GM04503 (cell line): ENCODE measurements at places on chromosomes 4 and X.
A peak's percentile ranks its signal among the peaks of the same experiment; 100 is the strongest.

DNA sequence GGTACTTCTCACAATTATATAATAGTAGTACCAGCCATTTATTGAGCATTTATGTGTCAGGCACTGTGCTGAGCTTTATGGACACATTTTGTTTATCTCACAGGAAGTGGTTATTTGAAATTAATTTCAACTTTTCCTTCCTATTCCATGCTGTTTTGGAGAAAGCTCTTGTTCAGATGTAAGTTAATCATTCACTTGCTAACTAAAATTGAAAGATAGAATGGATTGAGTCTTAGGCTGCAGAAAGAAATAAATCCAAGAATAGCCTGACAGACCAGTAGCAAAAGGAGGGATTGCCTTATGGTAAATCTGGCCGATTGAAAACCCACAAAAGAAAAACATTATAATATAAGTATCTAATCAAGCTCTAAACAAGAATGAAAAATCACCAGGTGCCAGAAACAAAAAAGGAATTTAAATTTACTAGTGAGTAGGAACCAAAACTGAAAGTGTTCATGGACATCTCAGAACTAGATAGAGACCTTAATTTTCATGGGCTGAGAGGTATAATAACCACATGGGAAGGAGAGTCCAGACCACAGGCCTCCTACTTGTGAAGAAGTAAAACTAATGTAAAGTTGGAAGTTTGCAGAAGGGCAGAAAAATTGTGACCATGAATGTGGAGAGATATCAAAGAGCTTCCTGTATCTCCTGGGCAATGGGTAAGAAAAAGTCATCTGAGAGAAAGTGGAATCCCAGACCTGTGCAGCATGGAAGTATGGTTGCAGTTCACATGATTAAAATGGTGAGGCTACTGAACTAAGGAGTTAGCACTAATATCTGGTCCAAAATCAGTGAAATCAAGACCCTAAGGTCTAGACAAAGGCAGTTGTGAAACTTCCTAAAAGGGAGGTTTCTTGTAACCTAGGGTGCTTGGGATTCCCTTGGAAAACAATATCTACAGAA, 38.0 kb downstream of the RADX start:
- DNase-seq, result no peak

- peak; percentile 22 for DNase-seq
These were observed 162.4 kb upstream of the GPRIN3 start for GRCh38 chr4:89469930-89470375.

DNA sequence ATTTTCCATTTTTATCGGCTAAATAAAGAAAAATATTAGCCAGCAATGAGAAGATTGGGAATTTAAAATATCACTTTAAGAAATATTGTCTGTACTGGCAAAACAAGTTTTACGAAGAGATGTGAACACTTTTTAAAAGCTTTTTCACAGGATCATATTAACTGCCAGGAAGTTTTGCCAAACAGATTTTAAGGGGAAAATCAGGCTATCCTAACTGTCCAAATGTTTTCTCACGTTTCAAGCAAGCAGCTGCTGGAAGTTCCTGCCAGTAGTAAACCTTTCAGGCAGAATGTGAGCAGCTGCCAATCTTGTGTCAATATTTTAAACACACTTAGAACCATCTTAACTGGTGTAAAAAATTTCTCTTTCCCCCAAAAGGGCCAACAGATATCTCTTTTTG, 101.1 kb downstream of the ADGRL3 start:
- no peak for DNase-seq

DNA sequence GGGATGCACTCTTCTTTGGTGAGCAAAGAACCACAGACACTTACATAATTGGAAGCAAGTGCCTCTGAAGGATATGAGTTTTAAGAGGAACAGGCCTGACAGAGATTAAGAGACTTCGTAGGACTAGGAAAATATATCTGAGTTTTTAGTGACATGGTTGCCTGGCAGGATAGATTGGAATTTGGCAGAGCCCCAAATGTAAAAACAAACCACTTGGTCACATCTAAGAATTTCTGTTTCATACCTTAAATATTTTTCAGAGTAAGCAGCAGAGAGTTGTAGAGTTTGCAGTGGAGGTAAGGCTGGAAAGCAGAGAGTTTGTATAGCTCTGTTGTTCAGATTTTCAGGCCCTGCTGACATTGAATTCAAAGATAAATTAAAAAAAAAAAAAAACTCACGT, 150.1 kb upstream of the MAGEB2 start:
- DNase-seq, result peak; percentile 31

- peak; percentile 28 for DNase-seq
These were observed 290.2 kb downstream of the ZNF674 start for GRCh38 chrX:46255046-46255445.

DNA sequence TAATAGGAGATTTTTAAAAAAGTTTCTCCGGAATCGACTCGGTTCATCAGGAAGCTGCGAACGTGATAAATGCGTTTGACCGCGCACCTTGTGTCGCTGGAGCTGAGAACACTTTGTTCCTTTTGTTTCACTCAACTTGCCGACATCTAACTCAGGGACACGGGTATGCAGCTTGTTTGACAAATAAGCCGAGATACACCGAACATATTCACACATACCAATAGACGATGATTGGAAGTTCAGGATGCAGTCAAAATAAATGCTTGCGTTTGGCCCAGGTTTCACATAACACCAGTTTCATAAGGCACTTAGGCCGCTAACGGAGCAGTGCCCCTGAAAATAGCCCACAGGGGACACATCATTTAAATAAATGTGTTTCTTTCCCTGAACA, 932 bp upstream of the SHISA3 start:
- no peak for DNase-seq

GRCh38 chrX:130176354-130176776, 4.6 kb downstream of the RAB33A start:
- no peak for DNase-seq

DNA sequence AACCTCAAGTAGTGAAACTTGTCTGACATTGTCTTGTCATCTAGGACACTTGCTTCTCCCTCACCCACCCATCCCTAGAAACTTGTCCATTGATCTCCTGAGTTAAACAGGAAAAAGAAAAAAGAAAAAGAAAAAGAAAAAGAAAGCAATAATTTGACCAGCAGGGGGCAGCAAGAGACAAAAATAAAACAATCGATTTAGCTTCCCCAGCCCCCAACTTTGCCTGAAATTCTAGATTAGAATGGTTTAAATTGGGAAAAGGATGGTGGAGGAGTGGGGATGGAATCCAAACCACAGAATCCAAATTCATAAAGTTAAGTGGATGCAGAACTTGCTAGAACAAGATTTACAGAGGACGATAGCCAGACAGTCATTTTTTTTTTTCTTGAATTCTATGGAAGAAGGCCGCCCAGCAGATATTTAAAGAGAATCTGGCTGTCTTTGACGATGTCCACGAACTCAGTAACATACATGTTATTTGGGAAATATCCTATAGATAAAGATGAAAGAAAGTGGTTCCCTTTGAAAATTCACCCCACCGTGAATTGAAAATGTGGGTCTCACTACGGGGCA, 282.9 kb downstream of the USP46 start:
- peak; percentile 12 for DNase-seq

DNA sequence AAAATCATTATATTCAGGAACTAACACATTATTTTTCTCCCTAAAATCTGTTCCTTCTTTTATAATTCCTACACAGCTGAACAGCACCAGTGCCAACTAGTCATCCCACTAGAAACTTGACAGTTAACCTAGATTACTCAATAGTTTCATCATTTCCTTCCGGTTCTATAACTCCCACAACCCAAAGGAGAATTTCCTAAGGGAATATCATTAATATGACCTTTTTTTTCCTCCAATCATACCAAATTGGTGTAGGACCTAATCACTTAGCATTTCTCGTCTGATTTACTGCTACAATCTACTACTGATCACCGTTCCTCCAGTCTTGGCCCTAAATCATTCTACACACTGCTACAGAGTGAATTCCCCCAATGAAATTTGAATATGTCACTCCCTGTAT, 45.9 kb downstream of the WDFY3 start:
- peak; percentile 43 for DNase-seq

DNA sequence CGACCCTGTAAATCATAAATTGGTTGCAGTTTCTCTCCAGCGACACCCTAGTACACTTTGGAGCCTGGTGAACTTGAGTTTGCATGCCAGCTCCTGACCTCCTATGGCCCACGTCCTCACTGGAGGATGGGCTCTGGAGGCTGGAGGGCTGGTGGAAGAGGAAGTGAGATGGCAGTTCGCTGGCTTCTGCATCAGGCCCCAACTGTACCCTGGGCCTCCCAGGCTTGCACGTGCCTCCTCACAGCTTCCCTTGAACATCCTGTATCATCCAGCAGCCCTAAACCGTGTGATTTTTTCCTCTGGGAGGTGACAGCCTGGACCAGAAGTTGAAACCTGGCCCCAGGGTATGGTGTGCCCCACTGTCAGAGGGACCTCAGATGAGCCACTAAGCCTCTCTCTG, 78.5 kb downstream of the HTRA3 start:
- DNase-seq, result no peak

- no peak for DNase-seq
These were observed 70.2 kb downstream of the CXXC4 start for GRCh38 chr4:104424475-104424941.

DNA sequence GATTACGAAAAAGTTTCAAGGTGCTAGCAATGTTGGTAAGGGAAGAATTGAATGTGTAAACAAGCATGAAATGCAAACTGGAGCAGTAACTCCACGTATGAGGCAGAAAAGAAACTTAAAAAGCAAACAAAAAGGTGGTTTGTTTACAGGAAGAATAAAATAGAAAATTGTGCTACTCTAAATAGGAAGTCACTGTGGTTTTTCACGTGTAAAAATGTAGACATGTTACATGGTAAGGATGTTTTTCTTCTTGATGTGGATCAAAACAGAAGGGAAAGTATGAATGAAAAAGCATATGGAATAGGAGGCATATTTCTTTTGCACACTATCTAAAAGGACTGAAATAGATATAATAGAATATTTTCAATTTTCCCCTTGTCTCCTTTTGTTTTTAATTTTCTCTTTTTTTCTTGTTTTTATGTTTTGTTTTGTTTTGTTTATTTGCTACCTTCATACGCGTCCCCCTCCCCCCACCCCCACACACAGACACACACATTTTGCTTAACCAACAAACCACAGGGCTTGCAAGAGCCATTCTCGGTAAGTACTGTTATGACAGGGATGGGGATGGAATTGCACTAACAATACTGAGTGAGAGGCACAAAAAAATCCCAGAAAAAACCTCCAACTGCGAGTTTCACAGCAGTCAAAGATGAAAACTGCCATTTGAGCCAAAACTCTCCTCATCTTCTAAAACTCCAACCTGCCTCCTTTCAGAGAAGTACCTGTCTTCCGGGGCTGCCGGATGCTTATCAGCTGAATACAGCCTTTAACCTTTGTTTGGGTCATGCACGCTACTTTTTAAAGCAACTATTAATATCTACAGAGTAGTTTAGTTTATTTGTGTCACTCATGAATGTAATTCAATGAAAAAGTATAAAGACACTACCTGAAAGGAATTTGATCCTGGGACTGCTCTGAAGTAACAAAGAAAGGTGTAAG, 135.8 kb downstream of the IL15 start:
- DNase-seq, result no peak

- DNase-seq, result no peak
These were observed 532 bp downstream of the ZNF827 start for GRCh38 chr4:145937971-145938611.

DNA sequence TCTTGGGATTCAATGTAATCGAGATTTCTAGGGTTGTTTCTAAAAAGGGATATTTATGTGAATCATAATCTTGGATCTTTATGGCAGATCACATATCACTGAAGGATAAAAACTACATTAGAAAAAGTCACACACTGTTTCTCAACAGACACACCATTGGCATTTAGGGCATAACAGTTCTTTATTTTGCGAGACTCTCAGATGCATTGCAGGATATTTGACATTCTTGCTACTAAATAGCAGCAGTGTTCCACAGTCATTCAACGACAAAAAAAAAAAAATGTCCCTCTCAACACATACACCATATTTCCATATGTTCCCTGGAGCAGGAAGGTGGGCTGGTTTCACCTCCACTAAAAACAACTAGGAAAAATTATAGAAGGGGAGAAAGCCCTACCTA, 243.4 kb upstream of the PCDH18 start:
- no peak for DNase-seq

DNA sequence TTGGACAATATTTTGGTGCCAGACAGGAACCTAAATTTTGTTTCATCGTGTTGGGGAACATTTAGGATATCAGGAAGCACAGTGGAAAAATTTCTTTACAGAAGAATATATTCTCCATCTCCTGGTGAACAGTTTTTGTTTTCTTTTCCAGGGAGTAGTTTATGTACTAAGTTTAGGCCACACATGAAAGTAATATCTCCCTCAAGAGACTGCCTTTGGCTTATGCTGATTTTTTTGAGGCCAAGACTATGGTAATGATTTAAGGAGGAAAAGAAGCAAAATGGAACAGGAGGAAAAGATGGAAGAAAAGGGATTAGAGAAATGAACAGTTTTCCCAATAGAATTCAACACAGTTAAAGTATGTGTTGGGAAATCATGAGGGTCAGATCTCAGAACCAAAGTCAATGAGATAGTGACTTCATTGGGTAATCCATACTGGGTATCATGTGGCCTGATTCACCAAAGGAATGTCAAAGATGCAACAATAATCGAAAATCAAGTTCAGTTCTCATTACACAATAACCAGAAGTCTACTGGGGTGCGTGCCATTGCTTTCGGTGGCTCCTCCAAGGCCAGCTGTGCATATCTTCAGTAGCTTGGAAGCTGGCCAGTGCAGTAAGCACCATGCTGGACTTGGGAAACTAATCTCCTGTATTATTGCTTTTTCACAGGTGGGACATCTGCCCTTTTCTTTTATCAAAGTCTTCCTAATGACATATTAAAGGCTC, 234.8 kb downstream of the COL25A1 start:
- no peak for DNase-seq

DNA sequence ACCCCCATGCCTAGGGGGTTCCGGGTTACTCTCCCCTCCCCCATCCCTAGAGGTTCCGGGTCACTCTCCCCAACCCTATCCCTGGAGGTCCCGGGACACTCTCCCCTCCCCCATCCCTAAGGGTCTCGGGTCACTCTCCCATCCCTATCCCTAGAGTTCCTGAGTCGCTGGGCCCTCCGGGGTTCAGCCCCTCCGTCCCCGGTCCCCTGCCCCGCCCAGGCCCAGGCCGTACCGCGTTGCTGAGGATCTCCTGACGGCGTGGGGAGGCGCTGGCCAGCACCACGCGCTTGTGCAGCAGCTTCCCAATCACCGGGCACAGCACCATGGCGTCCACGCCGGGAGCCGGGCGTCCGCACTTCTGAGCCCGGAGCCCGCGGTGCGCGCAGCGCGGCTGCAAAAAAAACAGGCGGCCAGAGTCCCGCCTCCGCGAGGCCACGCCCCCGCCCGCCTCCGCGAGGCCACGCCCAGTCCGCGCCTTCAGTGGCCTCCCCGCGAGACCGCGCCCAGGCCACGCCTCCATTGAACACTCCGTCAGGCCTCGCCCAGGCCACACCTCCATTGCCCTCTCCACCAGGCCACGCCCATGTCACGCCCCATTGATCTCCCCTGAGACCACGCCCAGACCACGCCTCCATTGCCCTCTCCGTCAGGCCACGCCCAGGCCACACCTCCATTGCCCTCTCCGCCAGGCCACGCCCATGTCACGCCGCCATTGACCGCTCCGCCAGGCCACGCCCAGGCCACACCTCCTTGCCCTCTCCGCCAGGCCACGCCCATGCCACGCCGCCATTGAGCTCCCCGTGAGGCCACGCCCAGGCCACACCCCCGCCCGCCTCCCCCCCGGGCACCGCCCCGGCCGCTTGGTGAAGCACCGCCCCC, at the start of gene ASMTL:
Gene ASMTL (minus strand): TSS at position 394 of the 879 bp plus-strand sequence. CDS start 69 bp downstream, at position 325.
- DNase-seq, result peak; percentile 82
